D341Med (cell line): ENCODE measurements at places on chromosomes 6 and 20.

DNA sequence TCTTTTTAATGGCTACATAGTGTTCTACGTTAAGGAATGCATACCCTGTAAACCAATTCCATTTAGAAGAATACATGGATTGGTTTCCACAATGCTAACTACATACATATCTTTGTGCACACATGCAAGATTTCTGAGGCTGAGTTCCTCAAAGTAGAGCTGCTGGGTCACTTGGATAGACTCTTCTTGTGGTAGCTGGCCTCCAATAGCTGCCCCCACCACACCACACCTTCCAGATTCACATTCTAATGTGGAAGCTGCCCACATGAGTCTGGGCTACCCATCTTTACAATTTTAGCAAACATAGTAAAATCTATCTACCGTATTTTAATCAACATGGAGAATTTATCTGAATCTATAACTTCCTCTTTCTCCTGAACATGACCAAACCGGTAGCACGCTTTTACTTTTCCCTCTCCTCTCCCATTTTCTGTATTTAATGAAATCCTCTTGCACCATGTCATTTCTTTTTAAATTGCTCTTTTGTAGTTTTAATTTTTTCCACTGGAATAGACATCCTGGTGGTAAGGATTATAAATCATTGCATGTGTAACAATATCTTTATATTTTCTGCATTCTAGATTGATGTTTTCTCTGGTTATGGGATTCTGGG, 74.7 kb upstream of the CITED2 start:
- DNase-seq, result no peak

DNA sequence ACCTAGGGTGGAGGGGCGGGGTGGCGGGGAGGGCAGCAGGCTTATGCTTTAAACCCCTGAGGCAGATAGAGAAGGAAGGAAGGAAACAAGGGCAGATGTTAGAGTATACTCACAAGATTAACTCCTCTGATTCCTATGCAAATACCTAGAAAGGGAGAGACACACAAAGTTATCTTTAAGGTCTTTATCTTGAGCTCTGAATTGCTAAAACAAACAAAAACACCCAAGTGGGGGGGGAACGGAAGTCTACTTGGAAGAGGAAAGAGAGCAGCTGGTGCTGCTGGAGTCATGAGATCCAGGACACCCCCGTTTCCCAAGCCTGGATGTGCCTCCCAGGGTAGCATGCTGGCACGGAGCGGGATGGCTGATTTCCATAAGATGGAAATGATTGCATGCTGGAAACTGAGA, 43.4 kb downstream of the PLAGL1 start:
- no peak for DNase-seq

DNA sequence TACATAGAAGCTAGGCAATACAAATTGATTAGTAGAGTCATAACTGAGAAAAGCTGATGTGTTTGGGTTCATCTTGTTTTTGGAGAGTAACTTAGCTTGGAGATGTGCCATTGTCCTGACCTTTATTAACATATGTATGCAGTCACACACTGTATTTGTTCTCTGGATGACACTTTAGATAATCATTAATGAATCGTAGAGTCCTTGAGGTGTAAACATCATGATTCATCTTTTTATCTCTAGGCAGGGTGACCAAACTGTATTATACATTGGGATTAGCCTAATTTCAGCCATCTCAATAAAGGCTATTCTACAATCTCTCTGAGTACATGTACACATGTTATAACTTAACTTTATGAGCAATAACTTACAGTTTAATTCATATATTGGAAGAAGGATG, 3.6 kb upstream of the MTCL3 start:
- no peak for DNase-seq

DNA sequence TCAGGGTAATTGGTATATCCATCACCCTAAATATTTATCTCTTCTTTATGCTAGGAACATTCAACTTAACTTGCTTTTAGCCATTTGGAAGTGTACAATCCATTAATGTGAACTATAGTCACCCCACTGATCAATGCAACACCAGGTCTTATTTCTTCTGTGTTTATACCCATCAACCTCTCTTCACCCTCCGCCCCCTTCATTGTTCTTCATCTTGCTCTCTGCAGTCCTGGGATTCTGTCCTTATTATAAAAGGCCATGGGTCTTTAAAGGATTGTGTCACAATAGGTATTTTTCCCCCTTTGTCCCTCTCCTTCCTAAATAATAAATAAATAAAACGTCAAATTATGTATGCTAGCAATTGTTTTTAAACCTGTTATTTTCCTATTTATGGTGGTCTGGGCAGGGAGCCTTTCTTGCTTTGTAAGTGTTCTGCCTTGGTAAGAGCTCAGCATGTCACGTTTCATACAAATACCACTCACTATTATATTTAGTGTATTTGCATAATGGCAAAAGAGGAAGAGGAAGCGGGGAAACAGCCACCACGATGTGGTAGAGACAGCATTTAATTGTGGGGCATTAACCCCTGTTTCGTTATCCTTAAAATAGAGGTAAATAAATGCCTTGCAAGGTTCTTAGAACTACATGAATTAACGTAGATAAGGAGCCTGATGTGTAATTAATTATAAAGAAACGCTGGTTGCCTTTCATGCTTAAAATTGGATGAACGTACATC, 1.9 kb downstream of the ABRACL start:
- no peak for DNase-seq
